ENCODE measurements at places on chromosomes 13 and 19.

DNA sequence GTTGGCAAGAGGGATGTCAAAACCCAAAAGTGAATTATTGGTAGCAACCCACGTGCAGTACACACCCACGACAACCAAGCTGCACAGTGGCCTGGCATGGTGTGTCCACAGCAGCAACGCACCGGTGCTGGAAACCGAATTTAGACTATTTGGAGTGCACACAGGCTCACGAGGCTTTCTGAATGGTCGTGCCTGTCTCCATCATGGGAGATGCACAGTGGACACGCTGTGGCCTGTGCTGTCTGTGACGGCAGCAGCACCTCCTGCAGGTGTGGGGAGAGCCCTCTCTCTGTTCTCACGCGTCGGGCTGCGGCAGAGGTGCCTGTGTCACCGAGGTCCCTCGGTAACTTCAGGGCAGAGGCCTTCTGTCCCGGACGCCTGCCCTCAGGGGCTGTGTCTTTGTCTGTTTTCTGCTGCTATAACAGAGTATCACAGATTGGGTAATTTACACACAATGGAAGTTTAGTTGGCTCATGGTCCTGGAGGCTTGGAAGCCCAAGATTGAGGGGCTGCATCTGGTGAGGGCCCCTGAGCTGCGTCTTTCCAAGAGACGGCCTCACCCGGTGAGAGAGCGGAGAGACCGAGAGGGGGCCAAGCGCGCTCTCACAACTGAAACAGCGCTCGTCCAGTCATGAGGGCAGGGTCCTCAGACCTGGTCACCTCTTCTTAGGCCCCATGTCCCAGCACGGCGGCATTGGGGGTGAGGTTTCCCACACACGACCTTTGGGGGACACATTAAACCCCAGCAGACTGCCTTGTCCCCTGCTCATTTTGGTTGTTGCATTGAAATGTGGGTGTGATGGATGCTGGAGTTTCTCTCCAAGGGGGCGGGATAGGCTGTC, 9.1 kb upstream of the MCF2L start:
- DNase-seq, result no peak

DNA sequence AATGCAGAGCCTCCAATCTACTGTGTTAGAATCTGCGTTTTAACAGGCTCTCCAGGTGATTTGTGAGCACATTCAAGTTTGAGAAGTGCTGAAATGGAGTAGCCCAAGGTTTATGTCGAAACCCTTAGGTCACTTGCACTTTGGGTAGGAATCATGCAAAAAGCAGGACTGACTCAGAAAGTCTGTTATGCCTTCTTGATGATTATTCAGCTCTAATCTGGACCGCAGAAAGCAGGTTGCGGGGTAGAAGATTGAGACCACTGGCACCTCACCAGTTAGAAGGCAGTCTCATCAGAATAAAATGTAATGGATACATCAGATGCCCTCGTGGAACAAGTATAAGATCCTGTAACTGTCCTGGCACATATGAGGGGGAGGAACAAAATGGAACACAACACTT, 326.3 kb downstream of the DCLK1 start:
- no peak for DNase-seq

DNA sequence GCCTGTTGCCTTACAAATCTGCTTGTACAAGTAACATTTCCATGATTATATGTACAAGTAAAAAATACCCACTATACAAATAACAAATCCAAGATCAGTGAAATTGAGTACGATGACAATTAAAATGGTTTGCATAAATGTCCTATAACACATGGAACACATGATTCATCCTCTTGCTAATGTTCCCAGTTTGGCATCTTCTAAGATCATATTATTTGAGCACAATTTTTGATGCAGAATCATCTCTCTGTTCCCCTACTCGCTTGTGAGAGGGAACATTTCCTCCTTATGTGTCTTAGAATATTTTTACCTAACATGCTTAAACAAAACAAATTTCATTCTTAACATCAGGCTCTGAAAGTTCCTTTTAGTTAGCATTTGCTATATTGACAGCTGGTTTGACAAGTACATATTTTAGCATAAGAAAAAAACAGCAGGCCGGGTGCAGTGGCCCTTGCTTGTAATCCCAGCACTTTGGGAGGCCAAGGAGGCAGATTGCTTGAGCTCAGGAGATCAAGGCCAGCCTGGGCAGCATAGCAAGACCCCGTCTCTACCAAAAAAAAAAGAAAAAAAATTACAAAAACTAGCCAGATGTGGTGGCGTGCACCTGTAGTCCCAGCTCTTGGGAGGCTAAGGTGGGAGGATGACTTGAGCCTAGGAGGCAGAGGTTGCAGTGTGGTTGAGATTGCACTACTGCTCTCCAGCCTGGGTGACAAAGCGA, 14.2 kb downstream of the ZNF331 start:
- no peak for DNase-seq

- no peak for DNase-seq
Measured at GRCh38 chr13:76644906-76645305, 241.3 kb downstream of the KCTD12 start.

GRCh38 chr19:1261798-1262622, 7.1 kb upstream of the CIRBP start:
- DNase-seq, result no peak

DNA sequence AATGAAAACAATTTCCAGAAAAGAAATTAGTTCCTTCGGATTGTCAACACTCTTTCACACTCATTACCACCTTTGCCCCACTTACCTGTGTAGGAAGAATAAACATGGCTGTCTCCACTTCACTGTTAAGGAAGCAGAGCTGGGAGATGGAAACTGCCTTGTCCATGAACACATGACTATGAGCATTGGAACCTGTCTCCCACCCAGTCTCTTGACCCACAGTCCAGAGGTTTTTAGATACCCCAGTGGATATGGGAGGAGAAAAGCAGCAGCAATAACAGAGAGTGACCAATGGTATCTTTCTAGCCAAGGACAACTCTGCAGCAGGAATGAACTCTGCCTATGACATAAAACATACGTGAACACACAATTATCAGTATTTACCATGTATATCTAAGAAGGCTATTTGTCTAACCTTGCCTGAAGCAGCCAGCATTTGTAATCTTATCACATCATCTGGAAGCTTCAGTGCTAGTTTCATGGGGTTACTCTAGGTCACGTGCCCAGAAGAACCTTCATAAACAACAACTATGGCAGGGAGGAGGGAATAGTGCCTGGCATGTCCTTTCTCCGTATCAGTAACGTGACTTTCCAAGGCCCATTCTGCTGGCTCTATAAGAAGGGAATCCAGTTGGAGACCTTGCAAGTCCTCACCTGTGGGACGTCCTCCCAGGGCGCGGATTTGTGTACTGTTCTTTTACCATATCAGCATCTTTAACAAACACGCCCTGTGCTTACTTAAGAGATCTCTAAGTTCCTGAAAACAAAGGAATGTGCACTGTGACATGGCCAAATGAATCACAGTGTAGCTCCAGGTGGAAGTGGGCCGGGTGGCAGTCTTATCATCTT, 221.8 kb upstream of the UBL3 start:
- no peak for DNase-seq

DNA sequence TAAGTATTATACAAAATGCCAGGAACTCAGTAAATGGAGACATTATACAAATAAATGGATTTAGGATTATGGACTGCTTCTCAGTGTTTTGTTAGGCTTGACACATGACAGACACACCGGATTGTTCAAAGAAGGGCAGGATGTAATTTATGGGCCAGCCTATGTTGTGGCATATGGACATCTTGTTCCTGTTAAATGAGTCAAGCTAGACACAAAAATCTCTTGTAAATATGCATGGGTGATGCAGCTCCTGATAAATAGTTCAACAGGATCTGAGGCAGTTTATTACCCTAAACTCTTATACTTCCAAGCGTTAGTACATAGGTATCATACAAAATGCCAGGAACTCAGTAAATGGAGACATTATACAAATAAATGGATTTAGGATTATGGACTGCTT, 502.3 kb downstream of the TBC1D4 start:
- no peak for DNase-seq

DNA sequence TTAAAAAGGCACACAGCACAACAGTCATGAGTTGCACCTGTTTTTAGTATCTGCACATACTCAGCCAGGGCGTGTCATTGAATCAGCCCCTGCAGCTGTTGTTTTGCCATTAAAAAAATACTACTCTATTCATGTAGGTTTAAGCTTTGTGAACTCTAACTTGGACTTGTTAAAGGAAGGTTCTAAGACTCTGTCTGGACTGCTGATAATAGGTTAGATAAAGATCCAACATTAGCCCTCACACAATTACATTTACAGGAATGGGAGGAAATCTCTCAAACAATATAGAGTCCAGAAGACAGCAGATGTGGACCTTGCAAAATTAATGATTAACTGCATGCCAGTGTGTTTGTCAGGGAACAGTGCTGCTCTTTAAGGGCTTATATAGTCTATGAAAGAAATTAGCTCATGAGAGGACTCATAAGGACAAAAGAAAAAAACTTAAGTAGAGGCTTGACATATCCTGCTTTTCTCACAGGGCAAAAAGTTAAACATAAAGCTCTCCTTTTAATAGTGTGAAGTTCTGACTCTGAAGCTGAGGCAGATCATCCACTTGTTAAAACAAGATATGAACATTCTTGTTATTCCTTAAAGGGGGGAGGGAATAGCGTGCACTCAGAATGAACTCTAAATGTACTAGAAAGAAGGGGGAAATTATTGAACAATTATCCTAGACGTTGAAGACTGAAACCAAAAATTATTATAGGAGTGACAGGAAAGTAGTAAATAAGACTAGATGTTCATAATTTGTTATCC, 243.6 kb downstream of the NDFIP2 start:
- DNase-seq, result peak; percentile 77

GRCh38 chr13:106696719-106697118, 128.8 kb upstream of the ARGLU1 start:
- no peak for DNase-seq

GRCh38 chr13:43664700-43665191, 122.0 kb downstream of the ENOX1 start:
- DNase-seq, result peak; percentile 72

DNA sequence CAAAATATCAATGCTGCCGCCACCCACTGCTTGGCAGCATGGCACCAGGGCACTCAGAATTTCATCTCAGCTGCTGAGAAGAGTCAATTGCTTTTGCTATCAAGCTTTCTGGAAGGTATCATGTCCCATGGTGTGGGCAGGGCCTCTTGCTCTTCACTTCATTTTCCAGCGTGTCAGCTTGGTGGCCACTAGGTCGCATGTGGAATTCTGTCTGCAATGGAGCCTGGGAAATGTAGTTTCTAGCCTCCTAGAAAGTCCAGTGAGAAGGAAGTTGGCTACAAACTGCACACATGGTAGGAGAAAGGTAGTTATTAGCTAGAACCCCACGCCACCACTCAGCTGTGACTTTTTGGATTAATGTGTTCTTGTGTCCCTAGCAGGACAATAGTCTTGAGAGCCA, 105.3 kb downstream of the MYO16 start:
- DNase-seq, result no peak

DNA sequence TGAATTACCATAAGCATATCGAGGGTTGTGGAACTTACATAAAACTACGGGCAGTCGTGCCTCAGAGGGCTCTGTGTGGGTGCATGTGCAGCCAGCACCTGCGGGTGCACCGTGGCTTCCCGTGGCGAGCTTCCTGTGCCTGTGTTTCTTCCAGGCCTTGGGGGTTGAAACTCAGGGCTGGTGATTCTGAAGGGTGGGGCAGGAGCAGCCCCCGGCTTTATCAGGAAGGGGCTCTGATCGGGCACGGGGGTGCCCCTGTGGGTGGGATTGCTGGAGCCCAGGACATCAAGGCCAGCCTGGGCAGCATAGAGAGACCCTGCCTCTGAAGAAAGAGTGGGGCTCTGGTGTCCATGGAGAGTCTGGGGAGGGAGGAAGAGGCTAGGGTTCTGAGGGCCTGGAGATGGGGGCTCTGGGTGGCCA, 11.1 kb downstream of the ATP4B start:
- DNase-seq, result no peak

DNA sequence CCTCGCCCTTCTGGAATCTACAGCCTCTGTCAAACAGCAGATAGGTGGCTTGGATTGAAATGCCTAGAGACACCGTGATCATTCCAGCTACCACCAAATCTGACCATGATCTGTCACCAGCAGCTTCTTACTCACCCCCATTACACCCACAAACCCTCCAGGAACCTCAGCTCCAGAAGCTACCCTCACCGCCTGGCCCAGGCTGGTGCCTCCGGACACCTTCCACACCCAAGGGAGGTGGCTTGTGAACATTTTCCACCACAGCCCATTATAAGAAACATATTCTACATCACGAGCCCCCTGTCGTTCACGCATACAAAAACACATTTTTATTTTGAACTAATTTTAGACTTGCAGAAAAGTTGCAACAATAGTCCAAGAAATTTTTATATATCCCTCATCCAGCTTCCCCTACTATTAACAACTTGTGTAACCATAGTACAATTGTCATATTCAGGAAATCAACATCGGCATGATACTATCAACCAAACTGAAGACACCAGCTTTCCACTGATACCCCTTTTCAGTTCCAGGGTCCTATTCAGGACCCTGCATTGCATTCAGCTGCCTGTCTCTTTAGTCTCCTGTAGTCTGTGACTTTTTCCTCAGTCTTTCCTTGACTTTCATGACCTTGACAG, 15.4 kb upstream of the UBE2L5 start:
- no peak for DNase-seq

- DNase-seq, result no peak
Measured at GRCh38 chr19:55075371-55075998, at the start of gene EPS8L1. Gene EPS8L1, plus strand, starts transcription at chr19:55075869. Its CDS starts 576 bp downstream, at chr19:55076445.

DNA sequence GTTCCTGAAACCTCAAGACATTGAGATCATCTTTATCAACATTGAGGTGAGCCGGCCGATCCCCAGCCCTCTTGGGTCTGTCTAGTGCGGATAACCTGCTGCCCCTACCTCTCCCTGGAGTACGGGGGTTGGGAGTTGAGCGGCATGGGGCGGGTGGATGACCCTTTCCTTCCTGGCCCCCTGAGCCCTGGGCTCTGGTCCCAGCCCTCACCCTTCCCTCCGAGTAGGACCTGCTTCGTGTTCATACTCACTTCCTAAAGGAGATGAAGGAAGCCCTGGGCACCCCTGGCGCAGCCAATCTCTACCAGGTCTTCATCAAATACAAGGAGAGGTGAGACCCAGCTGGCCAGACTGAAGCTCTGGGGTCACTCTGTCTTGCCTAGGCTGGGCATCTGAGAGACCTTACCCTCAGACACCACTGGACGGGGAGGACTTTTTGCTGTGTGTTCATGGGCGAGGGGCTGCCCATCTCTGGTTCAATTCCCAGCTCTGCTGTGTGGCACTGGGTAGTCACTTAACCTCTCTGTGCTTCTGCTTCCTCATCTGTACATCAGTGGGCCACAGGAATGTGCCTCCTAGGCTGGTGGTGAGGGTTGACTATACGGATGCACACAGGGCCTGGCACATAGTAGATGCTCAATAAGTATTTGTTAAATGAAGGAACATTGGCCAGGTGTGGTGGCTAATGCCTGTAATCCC, 52.7 kb downstream of the VAV1 start:
- no peak for DNase-seq
